ENCODE measurements at places on chromosomes 4 and X.

- DNase-seq, result no peak
These were observed 112.2 kb upstream of the MAP3K15 start for GRCh38 chrX:19627533-19627932.

GRCh38 chr4:141713771-141714445, 77.5 kb downstream of the IL15 start:
- DNase-seq, result no peak

DNA sequence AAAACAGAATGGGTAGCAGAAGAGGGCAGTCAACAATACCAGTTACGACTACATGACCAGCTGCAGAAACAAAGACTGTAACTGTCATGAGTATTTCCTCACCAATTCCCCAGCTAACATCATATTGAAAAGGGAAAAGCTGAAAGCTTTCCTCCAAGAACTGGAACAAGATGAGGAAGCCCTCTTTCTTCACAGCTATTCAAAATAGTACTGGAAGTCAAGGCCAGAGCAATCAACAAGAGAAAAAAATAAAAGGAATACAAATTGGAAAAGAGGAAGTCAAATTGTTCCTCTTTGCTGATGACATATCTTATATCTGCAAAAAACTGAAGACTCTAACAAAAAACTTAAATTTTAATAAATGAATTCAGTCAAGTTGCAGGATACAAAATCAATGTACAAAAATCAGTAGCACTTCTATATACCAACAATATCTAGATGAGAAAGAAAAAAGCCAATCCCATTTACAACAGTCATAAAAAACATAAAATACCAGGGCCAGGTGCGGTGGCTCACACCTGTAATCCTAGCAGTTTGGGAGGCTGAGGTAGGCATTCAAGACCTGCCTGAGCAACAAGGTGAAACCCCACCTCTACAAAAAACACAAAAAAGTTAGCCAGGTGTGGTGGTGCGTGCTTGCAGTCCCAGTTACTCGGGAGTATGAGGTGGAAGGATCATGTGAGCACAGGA, 125.4 kb downstream of the ATP8A1 start:
- DNase-seq, result no peak

DNA sequence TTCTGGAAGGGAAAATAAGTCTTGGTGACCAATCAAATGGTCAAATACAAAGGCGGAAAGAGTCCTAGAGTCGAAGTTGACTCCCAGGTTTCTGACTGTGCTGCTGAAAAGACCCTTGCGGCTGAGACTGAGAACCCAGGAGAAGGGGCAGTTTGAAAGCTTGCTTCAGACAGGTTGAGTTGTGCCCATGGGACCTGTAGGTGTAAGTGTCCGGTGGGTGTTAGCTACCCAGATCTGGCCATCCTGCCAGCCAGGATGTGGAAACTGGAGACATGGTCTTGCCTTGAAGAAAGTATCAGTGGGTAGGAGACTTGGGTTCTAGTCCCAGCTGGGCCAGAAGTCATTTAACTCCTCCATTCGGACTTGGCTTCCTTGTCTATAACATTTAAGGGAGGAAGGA, 275.2 kb downstream of the EVC2 start:
- no peak for DNase-seq

- no peak for DNase-seq
These were observed 193.9 kb downstream of the LARP7 start for GRCh38 chr4:112830753-112831386.

GRCh38 chr4:13706716-13707115, 79.2 kb upstream of the BOD1L1 start:
- DNase-seq, result no peak

DNA sequence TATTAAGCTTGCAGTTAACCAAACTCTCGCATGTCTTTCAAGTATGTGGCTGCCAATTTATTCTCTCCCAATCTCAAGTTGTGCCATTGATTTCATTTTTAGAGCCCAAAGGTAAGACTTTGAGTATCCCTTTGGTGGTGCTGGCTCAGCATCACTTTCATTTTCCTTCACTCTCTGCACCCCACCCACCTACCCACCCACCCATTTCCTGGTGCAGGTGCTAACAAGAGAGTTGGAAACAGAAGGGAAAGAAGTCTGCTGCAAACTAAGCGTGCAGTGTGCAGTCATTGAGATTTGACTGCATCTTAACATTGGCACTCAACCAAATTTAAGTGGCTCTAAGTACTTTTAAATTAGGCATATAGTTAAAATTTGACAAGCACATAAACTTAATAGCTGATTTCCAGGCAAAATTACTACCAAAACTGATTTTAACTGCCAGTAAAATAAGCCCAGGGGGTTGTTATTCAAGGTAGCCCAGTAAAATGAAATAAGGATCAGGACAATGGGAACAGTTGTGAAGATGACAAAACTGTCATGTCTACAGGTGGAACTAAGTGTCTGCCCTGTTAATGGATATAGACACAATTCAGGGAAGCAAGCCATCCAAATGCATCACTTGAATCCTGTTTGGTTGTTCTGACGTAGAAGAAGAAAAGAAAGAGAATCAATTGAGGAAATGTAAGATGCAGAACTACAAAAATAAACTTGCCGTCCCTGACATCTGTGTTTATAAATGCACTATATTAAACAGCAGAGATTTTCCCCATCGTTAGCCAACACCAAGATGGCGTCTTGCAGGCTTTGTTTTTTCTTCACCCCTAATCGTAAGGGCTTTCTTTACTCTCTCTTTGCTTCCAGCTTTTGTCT, 184.2 kb downstream of the KDR start:
- DNase-seq, result peak; percentile 25

DNA sequence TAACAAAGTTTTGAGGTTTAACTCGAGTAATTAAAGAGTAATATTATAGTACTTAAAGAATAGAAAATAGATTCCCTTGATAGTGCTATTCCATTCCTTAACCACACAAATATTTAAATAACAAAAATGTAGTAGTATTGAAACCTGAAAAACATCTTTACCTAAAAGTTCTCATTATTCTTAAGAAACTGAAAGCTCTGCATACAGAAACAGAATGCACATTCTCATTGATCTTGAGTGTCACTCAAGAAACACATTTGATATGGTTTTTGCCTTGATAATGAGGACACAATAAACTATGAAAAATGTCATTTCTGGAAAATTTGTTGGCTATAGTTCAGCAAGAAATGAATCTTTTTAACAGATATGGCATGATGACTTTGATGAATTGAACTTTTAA, 268.5 kb downstream of the COL25A1 start:
- no peak for DNase-seq

GRCh38 chr4:55475394-55476243, 71.1 kb downstream of the CLOCK start:
- no peak for DNase-seq

DNA sequence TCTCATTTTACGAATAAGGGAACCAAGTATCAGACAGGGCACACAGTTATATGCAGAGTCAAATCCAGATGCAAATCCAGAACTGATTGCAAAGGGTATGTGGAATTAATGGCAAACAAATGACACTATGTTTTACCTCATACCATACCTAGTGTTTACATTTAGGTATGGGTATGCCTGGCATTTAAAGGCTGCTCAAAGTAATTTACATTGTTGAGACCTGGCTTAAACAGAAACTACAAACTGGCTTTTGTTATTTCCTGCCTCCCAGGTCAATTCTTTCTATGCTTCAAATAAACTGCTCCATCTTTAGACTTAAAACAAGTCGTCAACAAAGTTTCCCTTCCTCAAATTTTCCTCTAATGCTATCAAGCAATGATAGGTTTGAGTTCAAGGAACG, 33.7 kb downstream of the ANKRD17 start:
- DNase-seq, result no peak

Measured in stimulated activated CD8-positive, alpha-beta memory T cell treated with anti-CD3 and anti-CD28 coated beads, Interleukin-4, amount 100 ng/mL, for 24 hours (primary cell).